ENCODE measurements at places on chromosomes 13 and 19.

DNA sequence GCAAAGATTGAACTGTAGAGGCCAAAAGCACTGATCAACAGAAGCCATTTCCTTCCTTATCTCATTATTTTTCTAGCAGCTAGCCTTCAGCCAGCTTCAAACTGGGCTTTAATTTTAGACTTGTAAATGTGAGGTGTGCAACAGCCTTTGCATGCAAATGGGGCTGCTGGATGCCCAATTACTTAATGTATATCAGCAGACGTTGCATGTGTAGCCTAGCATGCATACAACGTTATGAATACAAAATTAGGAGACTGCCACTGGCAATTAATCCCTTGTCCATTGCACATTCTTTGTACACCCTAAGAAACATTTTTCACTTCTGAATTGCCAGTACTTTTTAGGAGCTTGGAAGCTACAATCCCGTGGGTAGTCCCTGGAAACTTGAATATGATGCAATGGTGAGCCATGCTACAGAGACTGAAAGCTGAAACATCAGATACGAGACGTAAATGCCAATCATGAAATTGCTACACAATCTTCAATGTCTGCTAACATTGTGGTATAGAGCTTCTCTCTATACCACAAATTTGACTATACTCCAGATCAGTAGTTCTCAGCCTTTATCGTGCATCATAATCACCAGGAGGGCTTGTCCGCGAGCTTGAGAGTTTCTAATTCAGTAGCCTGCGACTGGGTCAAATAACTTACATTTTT is 20.2 kb downstream of the EPSTI1 start:
- DNase-seq, result no peak

GRCh38 chr19:33879818-33880575 is 83.3 kb downstream of the KCTD15 start:
- DNase-seq, result no peak

DNA sequence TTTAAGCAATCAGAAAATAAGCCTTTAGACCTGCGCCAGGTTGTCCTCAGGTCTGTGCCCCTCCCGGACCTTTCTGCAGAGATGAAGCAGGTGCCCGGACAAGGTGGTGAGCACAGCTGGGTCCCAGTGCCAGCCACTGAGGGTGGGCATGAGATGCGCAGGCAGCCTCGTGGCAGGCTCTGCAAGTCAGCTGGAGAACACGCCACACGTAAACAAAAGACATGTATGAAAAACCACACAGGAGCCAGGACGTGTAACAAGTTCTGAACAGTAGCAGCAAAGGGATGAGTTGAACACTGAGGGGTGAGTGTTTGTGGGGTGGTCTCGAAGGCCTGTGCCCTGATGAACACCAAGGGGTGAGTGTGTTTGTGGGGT is 68.8 kb upstream of the MCF2L start:
- DNase-seq, result no peak

- no peak for DNase-seq
Measured at GRCh38 chr13:59230484-59231264, 933.1 kb downstream of the DIAPH3 start.

- DNase-seq, result no peak
Measured at GRCh38 chr13:97241761-97242160, 19.6 kb downstream of the MBNL2 start.

DNA sequence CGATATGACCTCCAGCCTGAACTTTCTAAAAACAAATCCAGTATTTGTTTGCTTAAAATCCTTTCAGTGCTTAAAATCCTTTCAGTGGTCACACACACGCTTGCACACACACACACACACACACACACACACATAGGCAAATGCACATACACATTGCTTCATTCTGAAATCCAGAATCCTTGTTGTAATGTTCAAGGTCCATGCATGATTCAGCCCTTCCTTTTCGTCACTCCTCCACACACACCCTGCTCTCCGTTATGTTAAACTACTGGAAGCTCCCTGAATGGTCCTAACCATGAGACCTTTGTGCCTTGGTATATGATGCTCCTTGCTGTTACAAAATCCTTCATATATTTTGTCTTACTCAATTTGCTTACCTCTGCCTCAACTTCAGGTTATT is 44.9 kb downstream of the SERTM1 start:
- no peak for DNase-seq

All from stimulated activated CD4-positive, alpha-beta T cell treated with anti-CD3 and anti-CD28 coated beads, TNF-alpha, amount 100 ng/mL, for 4 hours (primary cell).